ENCODE measurements at places on chromosomes 13 and 19.

DNA sequence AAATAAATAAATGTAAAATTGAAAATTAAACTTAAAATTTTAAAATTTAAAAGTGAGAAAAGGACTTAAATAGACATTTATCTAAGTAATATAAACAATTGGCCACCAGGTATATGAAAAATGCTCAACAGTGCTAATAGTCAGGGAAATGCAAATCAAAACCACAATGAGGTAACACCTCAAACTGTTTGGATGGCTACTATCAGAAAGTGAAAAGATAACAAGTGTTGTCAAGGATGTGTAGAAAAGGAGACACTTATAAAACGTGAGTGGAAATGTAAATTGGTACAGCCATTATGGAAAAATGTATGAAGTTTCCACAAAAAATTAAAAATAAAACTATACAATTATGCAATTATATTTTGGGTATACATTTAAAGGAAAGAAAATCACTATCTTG, 752.2 kb downstream of the EFNB2 start:
- no peak for DNase-seq

DNA sequence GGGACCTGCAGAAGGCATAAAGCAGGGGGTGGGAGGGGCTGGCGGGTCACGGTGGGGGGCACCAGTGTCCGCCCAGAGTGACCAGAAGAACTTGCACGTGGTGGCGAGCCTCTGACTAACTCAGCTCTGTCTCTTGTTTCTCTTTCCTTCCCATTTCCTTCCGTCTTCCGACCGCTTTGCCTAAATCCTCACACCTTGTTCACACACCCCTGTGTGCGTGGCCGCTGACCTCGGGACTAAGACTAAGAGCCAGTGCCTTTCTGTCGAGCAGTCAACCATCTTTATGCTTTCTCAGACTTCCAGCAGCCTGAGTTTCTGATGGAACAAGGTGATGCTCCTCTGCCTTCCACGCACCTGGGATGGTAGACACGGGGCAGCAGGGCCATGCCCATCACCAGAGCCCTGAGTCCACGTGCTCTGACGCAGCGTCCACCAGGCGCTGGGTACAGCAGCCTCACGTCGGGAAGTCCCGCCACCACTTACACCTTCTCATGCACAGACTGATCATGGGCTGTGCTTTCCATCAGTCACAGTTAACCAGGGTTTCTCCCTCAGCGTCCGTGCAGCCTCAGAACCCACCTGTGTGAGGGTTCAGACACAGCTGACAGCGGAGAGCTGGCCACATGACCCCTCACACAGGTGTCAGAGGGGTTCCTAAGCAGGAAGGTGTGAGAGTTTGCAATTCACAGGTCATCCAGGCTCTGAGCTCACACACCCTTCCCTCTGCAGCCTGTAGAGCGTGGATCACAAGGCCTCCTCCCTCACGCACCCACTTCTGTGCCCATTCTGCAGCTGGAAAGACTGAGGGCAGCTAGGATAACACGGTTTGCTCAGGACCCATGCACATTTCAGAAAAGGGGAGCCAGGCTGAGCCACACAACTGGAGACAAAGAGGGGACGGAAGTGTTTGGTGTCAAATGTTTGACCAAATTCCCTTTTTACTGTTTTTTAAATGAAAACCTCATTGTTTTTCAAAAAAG, 90.7 kb upstream of the MCF2L start:
- DNase-seq: no peak

- no peak for DNase-seq
Observed at GRCh38 chr13:51065372-51066090, 45.5 kb downstream of the C13orf42 start.

DNA sequence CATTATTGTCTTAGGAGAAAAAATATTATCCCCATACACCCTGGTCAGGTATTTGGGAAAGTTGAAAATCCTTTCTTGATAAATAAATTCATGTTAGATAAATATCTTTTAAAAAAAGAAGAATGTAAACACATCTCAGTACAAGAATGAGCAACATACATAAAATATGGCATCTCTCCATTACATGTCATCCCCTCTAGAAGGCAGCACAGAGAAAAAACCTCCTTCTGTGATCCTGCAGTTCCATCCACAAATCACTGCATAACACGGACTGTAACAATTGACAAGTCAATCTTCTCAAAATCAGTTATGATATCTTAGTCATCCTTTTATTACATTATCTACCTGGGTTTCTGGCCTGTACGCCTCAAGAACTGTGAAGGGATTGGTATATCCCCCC, 683.9 kb upstream of the KLHL1 start:
- no peak for DNase-seq

GRCh38 chr19:40223135-40223822, 3.2 kb downstream of the CCNP start:
- no peak for DNase-seq

DNA sequence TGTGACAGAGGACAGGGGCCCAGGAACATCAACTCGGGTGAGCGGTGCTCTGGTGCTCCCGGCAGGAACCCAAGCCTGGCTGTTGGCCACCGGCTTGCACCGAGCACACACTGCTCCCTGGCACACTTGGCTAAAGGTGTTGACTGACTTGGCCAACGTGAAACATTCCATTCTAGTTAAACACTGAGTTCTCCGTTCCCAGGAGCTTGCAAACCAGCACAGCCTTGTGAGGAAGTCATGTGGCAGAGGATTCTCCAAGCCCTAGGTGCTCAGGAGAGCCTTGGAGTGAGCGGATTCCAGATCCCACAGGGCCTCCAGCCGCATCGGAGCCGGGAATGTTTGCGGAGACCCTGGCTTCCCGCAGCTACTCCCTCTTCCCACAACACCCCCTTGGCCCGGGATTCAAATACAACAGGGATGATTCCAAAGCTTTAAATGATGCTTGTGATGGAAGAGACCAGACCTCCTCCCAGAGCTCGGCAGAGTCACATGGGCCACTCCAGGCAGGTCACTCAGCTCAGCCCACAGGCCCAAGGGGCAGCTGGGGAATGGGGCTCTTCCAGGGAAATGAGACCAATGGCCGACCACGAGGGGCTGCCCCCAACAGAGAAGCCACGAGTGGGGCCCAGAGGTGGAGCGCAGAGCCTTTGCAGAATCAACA, 2.9 kb downstream of the C13orf46 start:
- DNase-seq: no peak

- peak; percentile 51 for DNase-seq
Observed at GRCh38 chr13:108155185-108156106, 59.9 kb downstream of the LIG4 start.

GRCh38 chr13:91384896-91385295, 13.5 kb upstream of the GPC5 start:
- no peak for DNase-seq

DNA sequence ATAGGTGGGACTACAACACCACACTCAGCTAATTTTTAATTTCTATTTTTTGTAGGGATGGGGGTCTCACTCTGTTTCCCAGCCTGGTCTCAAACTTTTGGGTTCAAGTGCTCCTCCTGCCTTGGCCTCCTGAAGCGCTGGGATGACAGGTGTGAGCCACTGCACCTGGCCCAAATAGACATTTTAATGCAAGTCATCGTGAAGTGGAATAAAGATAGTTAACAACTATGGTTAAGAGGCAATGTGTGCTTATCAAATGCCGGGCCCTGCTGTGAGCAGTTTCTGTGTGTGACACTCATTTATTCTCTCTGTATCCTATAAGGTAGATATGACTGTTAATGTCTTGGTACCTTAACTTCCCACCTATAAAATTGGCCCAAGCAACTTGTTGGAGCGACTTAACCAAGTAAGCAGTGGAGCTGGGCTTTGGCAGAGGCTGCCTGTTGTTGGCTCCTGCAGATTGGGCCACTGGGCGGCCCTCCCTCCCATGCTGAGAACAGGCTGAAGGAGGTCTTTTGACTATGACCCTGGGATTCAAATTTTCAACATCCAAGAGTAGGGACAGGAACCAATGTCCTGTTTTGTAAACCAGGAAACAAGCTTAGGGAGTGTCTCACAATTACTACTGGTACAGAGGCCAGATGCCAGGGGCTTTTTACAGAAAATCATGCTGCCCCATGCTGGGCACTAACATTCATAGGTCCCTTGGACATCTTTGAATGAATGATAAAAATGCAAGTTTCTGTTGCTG, 450.7 kb downstream of the TSHZ3 start:
- DNase-seq: no peak

GRCh38 chr13:71828564-71828963, 38.4 kb downstream of the DACH1 start:
- no peak for DNase-seq

- no peak for DNase-seq
Observed at GRCh38 chr13:102693250-102693649, 1.6 kb downstream of the METTL21C start.

GRCh38 chr13:101949681-101950080, 452.2 kb downstream of the FGF14 start:
- no peak for DNase-seq

- DNase-seq: no peak
Observed at GRCh38 chr13:110637747-110638146, 22.4 kb downstream of the NAXD start.

DNA sequence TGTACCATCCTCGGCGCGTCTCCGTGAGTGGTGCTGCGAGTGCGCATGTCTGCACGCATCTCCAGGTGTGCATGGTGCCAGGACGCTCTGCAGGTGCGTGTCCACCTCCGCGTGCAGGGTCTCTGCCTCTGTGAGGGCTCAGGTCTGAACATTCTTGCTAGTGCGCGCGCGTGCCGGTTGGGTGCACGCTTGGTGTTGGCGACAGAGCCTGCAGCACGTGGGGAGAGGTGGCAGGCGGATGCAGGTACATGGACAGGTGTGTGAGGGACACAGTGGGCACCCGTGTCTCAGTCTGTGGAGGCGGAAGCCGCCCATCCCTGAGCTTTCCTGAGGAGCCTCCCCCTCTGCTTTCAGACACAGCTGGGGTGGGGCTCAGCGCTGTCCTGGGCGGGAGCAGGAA, 4.9 kb upstream of the OR10H2 start:
- DNase-seq: no peak

- peak; percentile 42 for DNase-seq
Observed at GRCh38 chr19:48123907-48124651, 13.5 kb upstream of the PLA2G4C start.

DNA sequence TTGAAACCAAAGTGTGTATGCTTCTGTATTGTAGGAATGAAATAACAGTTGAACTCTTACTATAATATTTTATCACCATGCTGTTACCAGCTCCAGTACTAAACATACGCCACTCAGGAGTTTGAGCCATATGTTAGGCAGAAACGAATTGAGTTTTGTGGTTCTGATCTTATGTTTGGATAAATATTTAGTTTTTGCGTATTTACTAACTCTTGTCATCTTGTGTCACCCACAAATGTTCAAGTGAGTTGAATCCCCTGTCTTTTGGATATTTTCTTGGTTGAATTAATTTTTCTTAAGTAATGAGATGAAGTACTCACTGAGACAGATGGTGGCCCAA, 1.5 kb downstream of the FNDC3A start:
- no peak for DNase-seq

Measured in suppressor macrophage (primary cell).